Thoracic aorta (tissue), 2 donors: ENCODE measurements at places on chromosomes 6 and 20.

DNA sequence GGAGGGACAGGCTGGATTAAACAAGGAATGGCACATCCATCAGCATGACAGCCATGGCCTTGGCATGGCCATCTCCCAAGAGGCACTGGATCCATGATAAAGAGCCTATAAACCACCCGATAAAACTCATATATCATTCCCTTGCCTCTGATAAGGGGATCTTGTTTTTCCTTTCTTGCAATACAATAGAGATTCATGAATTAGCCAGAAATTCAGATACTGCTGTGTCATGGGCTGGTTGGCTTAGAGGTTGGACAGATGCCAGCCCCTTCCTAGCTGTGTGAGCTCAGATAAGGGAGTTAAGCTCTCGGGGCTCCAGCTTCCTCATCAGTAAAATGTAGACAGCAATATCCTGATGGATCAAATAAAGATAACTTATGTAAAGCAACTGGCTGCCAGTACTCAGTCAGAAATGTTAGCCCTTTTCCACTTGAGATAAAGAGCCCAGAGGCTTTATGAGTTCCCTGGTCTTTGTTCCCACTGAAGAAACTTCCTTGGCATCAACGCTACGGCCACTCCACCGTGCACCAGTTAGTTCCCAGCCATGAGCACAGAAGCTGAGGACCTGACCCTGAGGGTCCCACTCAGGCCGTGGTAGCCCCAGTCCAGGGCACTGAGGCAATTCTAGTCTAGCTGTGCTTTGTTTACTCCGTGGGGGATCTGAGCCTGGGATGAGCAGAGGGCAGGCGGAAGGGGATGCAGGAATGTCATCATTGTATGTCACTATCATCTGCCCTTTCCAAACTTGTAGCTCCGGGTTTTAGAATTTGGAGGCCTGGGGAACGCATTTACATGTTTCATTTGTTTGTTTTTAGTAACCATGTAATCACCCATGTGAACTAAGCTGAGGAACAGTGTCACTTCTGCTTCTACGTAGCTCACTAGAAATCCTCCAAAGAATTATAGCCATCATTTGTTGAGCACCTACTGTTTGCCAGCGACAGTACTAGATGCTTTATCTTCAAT, 67.2 kb upstream of the TBC1D7 start:
- peak; percentile 58 for DNase-seq

DNA sequence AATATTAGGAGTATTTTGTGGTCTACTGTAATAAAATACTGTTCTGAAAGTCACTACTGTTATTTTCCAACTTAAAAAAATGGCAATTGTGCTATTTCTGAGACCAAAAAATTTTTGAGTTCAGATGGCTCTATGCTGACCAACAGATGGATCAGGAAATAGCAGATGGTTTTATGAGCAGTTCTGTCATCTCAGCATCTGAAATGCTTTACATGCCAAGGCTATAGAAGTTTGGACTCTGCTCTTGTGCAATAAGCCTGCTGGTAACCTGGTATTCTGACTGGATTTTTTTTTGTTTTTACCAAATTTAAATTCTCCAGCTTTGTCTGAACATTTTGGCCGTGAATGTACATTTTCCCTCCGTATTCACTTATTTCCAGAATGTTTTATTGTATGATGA, 1127.5 kb downstream of the GRIK2 start:
- no peak for DNase-seq

GRCh38 chr20:46416839-46417238, 10.4 kb upstream of the ELMO2 start:
- no peak for DNase-seq

DNA sequence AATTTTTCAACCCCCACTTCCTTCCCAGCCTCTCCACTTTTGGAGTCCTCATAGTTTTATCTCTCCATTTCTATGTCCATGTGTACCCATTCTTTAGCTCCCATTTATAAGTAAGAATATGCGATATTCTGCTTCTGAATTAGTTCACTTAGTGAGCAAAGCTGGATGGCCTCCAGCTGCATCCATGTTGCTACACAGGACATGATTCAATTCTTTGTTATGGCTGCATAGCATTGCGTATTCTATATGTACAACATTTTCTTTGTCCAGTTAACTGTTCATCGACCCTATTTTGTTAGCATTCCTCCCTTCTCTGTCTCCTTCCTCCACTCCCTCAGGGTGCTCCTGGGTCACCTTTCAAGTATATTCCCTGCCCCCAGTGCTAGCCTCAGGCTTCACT, 210.0 kb upstream of the SSTR4 start:
- no peak for DNase-seq

DNA sequence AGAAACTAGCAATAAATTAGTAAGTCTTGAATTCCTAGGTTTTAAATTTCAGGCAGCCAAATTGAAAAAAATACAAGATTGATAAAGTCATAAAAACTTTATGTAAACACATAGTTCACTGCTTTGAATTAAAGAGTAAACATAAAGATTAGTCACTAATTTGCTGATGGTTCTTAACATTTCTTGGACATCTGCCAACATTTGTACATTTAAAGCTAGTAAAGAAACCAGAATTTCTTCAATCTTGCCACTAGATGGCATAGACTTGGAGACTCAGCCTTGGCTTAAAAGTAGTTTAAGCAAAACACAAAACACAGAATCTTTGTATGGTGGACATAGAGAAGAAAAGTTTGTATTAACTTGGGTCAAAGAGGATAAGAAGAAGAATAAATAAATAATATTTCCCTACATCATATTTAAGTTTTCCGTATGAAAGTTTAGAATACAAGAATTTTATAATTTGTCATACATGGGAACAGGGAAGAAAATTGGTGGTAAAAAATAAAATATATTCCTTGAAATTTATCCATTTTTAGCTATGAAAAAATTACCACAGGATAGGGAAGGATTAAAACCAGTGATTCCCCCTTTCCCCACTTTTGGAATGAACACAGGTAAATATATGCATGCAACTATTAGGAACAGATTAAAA, 41.7 kb upstream of the FAM135A start:
- no peak for DNase-seq

- no peak for DNase-seq
These were observed 6.3 kb upstream of the APMAP start for GRCh38 chr20:24998631-24999445.
